ACHN (cell line): ENCODE measurements at places on chromosomes 4 and X.
A peak's percentile ranks its signal among the peaks of the same experiment; 100 is the strongest.

- no peak for DNase-seq
These were observed 3.0 kb downstream of the FBXL5 start for GRCh38 chr4:15652191-15652590.

- no peak for DNase-seq
These were observed 251.7 kb downstream of the MAPK10 start for GRCh38 chr4:86108137-86108536.

DNA sequence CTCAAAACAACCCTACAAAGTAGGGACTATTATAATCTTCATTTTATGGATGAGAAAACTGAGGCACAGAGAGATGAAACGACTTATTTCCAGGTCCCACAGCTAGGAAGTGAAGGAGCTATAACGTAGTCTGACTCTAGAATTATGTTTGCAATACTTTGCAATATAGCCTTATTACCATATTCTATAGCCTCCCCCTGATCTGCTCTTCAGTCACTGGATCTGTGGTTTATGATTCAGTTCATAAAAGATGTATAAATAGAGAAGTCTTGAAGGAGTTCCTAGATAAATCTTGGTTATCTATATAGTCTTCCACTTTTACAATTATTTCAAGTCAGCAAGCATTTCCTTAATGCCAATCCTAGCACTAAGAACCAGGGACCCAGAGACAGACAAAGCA, 57.5 kb downstream of the OPHN1 start:
- no peak for DNase-seq

- DNase-seq = peak; percentile 1
These were observed 43.8 kb upstream of the WDR1 start for GRCh38 chr4:10160281-10160856.

GRCh38 chr4:105509714-105510113, 35.9 kb upstream of the PPA2 start:
- no peak for DNase-seq

GRCh38 chrX:46366381-46367207, 178.6 kb downstream of the ZNF674 start:
- DNase-seq = no peak
